ENCODE measurements at places on chromosomes 1 and 21. TPM values are rescaled to one million over a fixed set of nuclear protein-coding genes. Genes with fewer than 3 reads are reported as not detected.
A peak's percentile ranks its signal among the peaks of the same experiment; 100 is the strongest.

Gene SLC30A1
- total RNA-seq = 8.4 TPM

Gene SAMD13
- 0.56 TPM for total RNA-seq

Gene MSH4
- under 0.01 TPM for total RNA-seq

Gene A3GALT2
- not detected for total RNA-seq

GRCh38 chr1:229666585-229666984 is 40.5 kb downstream of the URB2 start:
- no peak overlapping the region for H3K27ac ChIP-seq
- H3K4me1 ChIP-seq = peaks cover 6% of the 10 kb centered on the region
- no peaks in the 10 kb centered on the region for H3K36me3 ChIP-seq
- no peak for DNase-seq
- H3K4me3 ChIP-seq = no peak overlapping the region

- no peaks in the 10 kb centered on the region for H3K4me1 ChIP-seq
- no peak overlapping the region for H3K27ac ChIP-seq
Observed at GRCh38 chr1:29344336-29344735, 108.0 kb downstream of the PTPRU start.

DNA sequence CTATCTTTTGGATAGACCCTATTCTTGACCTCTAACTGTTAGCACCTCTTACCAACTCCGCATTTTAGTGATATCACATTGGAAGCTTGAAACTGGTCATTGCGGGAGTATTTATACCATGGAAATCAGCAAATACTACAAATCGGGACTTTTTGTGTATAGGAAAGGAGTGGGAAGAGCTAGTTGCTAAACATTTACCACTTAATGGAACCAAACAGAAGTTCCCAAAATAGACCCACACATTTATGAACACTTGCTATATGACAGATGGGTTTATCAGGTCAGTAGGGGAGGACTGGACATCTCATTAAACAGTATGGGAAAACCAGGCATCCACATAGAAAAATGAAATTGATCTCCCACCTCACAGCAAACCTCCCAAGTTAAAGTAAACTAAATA is 29.4 kb downstream of the PHC2 start:
- H3K27me3 ChIP-seq = no peaks in the 10 kb centered on the region
- H3K27ac ChIP-seq = no peak overlapping the region

DNA sequence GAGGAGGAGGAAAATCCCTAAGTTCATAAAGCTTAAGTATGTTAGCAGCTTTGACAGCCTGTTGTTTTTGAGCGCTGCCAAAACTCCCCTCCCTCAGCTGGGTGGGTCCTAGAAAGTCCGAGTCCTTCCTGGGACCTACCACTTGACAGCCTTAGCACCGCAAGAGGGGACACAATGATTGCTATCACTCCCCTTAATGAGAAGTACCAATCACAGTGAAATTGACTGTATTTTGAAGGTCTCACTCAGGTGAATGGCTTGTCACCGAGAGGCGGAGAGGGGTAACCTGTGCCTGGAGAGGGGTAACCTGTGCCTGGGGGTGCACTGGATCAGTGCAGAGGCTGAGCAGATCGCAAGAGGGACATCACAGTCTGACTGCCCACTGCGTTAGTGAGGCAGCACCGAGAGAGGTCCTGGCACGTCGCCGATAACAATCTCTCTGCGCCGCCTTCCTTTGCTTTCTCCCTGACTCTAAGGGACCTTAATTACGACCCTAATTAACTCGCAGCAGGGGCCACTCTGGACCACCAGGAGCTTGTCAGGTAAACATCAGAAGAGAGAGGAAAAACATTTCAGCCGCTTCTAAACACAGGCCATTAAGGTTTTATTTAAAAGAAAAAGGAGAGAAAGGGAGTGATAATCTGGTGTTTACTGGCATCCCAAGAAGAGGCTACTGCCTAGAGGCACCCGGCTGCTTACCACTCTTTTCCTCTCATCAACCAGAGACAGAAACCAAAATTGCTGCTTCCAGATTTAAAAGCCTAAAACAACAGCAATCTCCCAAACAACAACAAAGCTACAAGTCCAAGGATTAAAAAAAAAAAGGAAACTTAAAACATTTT is 25.7 kb upstream of the KCNK1 start:
- no peak overlapping the region for H3K27ac ChIP-seq
- H3K4me3 ChIP-seq = no peak overlapping the region
- no peaks in the 10 kb centered on the region for H3K36me3 ChIP-seq
- no peaks in the 10 kb centered on the region for H3K4me1 ChIP-seq
- no peaks in the 10 kb centered on the region for H3K27me3 ChIP-seq

DNA sequence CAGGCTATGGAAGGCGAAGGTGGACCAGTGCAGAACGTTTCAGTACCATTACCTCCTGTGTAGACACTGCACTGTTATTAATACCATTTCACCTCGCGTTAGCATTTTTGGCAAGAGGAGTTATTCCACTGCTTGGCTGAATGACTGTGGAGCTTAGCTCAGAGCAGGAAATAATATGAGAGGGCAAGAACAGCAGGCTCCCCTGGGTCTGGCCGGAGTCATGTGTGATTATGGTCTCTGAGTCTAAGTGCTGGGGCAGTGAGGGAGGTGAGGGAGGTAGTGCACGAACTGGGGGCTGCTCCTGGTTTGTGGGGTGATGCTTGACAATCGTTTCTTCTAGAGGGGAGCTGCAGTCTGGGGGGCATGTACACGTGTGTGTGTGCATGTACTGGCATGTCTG is 82.9 kb downstream of the MDM4 start:
- no peak for DNase-seq
- no peaks in the 10 kb centered on the region for H3K4me1 ChIP-seq
- H3K27ac ChIP-seq = no peak overlapping the region
- H3K4me3 ChIP-seq = no peak overlapping the region

DNA sequence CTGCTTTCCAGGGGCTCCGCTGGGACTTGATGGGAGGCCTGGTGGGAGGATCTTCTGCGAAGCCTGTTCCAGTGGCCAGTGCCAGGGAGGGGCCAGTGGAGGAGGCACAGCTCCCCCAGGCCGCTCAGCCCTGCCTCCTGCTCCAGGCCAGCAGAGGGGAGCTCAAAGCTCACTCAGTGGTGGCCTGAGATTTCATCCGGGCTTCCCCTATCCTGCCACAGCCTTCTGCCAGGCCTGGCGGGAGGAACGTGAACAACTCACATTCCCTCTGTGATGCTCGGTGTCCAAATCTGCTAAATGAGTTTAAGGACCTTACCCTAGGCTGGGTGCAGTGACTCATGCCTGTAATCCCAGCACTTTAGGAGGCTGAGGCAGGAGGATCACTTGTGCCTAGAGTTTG is 3.3 kb downstream of the CLCNKB start:
- H3K36me3 ChIP-seq = no peaks in the 10 kb centered on the region
- peaks cover 31% of the 10 kb centered on the region for H3K27me3 ChIP-seq
- H3K27ac ChIP-seq = no peak overlapping the region
- DNase-seq = no peak
- H3K4me3 ChIP-seq = no peak overlapping the region

GRCh38 chr1:112673592-112674439 is 643 bp upstream of the MOV10 start:
- peaks cover 3% of the 10 kb centered on the region for H3K36me3 ChIP-seq
- H3K27ac ChIP-seq = peak overlapping the region; percentile 97
- peaks cover 2% of the 10 kb centered on the region for H3K4me1 ChIP-seq
- H3K4me3 ChIP-seq = peak overlapping the region; percentile 71

DNA sequence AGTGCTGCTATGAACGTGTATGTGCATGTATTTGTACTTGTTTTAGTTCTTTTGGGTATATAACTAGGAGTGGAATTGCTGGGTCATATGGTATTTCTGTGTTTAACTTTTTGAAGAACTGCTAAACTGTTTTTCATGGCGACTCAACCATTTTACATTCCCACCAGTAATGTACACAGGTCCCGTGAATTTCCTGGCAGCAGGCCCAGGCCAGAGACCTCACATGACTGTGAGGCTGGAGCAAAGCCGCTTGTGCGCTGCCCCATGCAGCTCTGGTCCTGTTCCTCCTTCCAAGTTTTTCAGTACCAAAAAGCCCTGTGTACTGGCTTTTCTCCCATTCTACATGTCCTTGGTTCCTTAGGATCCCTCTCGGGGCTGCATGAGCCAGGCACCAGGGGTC is 29.6 kb downstream of the ACOT11 start:
- H3K4me3 ChIP-seq = no peak overlapping the region
- no peak overlapping the region for H3K27ac ChIP-seq
- H3K4me1 ChIP-seq = peaks cover 3% of the 10 kb centered on the region
- H3K36me3 ChIP-seq = no peaks in the 10 kb centered on the region
- peak; percentile 68 for DNase-seq

DNA sequence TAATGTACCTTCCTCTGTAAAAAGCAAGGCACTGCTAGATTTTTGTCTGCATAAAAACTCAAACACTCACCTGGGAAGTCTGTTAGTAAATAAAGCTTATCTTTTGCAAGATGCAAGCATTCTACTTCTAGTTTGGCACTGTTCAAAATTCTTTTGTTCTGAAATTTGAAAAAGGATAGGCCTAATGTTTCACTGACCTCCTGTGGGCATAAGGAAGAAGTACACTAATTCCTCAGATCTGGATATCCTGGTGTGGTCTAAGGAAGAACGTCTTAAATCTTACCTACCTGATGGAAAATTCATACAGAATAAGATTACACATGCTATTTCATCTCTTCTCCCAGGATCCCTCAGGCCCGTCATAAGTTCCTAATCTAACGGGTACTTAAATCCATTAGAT is 93.5 kb upstream of the CAMK1G start:
- H3K27ac ChIP-seq = no peak overlapping the region
- peaks cover 2% of the 10 kb centered on the region for H3K27me3 ChIP-seq
- H3K4me1 ChIP-seq = no peaks in the 10 kb centered on the region
- no peak overlapping the region for H3K4me3 ChIP-seq
- peak; percentile 25 for DNase-seq
- H3K36me3 ChIP-seq = no peaks in the 10 kb centered on the region

- H3K4me3 ChIP-seq = no peak overlapping the region
- H3K27ac ChIP-seq = no peak overlapping the region
- 0 out of 2 replicates have a peak, but pooled peaks cover 4% of the 10 kb centered on the region for H3K4me1 ChIP-seq
- H3K36me3 ChIP-seq = peaks cover 7% of the 10 kb centered on the region
Observed at GRCh38 chr1:197180252-197180878, 33.9 kb upstream of the ASPM start.

GRCh38 chr1:108000620-108001111 is 35.7 kb upstream of the VAV3 start:
- no peaks in the 10 kb centered on the region for H3K4me1 ChIP-seq
- no peak overlapping the region for H3K4me3 ChIP-seq

- no peak overlapping the region for H3K4me3 ChIP-seq
- DNase-seq = no peak
- peaks cover 77% of the 10 kb centered on the region for H3K27me3 ChIP-seq
- no peaks in the 10 kb centered on the region for H3K4me1 ChIP-seq
Observed at GRCh38 chr1:156414461-156415064, 45.6 kb downstream of the RHBG start.

- no peaks in the 10 kb centered on the region for H3K36me3 ChIP-seq
- no peak overlapping the region for H3K27ac ChIP-seq
- no peak for DNase-seq
- no peaks in the 10 kb centered on the region for H3K4me1 ChIP-seq
- H3K4me3 ChIP-seq = no peak overlapping the region
Observed at GRCh38 chr1:173917635-173918493, 737 bp upstream of the SERPINC1 start.

GRCh38 chr1:25017436-25018109 is 87.5 kb upstream of the RUNX3 start:
- no peak overlapping the region for H3K4me3 ChIP-seq
- peak overlapping the region; percentile 6 for H3K27ac ChIP-seq
- H3K27me3 ChIP-seq = no peaks in the 10 kb centered on the region

- peaks cover 1% of the 10 kb centered on the region for H3K36me3 ChIP-seq
- DNase-seq = peak; percentile 68
- H3K4me1 ChIP-seq = peaks cover 2% of the 10 kb centered on the region
- peak overlapping the region; percentile 32 for H3K4me3 ChIP-seq
Observed at GRCh38 chr1:232574889-232575762, 54.8 kb downstream of the SIPA1L2 start.

GRCh38 chr1:246765521-246765920 is 41.3 kb downstream of the SCCPDH start:
- no peak overlapping the region for H3K4me3 ChIP-seq
- H3K4me1 ChIP-seq = peaks cover 4% of the 10 kb centered on the region
- H3K36me3 ChIP-seq = peaks cover 25% of the 10 kb centered on the region
- H3K27me3 ChIP-seq = no peaks in the 10 kb centered on the region
- no peak overlapping the region for H3K27ac ChIP-seq
- no peak for DNase-seq

GRCh38 chr1:78549891-78550290 is 59.1 kb downstream of the PTGFR start:
- H3K4me3 ChIP-seq = no peak overlapping the region
- H3K27me3 ChIP-seq = no peaks in the 10 kb centered on the region
- H3K27ac ChIP-seq = no peak overlapping the region
- no peak for DNase-seq
- no peaks in the 10 kb centered on the region for H3K4me1 ChIP-seq
- H3K36me3 ChIP-seq = no peaks in the 10 kb centered on the region

DNA sequence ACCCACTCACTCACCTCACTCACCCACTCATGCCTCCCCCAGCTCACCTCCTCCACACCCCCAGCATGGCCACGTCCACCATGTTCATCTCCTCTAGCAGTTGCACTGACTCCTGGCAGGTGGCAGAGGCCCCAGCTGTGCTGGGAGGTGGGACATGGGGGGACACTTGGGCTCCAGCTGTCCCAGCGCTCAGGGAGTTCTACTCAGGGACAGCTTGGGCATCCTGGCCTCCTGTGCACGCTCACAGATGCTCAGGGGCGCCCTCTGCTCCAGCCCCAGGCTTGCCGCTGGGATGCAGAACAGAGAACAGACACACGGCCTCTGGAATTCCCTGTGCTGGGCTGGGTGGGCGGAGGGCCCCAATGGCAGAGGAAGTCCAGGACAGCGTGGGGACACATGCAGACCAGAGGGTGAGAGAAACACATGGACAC is 5.2 kb downstream of the KRTAP10-8 start:
- H3K4me1 ChIP-seq = no peaks in the 10 kb centered on the region
- no peak for DNase-seq
- no peak overlapping the region for H3K27ac ChIP-seq
- no peak overlapping the region for H3K4me3 ChIP-seq
- peaks cover 3% of the 10 kb centered on the region for H3K27me3 ChIP-seq
- H3K36me3 ChIP-seq = no peaks in the 10 kb centered on the region

- DNase-seq = no peak
- H3K27ac ChIP-seq = no peak overlapping the region
- H3K4me1 ChIP-seq = no peaks in the 10 kb centered on the region
- no peaks in the 10 kb centered on the region for H3K36me3 ChIP-seq
Observed at GRCh38 chr1:175314300-175314699, 121.7 kb upstream of the KIAA0040 start.

DNA sequence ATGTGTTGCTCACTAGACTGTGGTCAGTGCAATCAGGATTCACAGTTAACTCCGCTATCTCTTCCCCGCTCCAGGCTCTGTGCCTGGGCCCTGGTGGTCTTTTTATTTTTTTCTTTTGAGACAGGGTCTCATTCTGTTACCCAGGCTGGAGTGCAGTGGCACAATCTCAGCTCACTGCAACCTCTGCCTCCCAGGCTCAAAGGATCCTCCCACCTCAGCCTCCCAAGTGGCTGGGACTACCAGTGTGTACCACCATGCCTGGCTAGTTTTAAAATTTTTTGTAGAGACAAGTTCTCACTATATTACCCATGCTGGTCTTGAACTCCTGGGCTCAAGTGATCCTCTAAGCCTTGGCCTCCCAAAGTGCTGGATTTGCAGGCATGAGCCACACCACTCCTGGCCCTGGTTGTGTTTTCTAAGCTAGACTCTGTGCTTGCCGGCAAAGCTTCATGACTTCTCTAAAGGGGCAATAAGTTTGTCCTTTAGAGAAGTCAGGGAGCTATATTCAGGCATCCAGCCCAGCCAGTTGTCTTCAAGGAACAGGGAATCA is 1.4 kb downstream of the RCSD1 start:
- no peak overlapping the region for H3K4me3 ChIP-seq
- DNase-seq = no peak
- H3K27ac ChIP-seq = no peak overlapping the region
- H3K36me3 ChIP-seq = no peaks in the 10 kb centered on the region
- peaks cover 60% of the 10 kb centered on the region for H3K27me3 ChIP-seq

GRCh38 chr1:96059736-96060135 is 661.8 kb upstream of the PTBP2 start:
- H3K4me3 ChIP-seq = no peak overlapping the region
- no peaks in the 10 kb centered on the region for H3K27me3 ChIP-seq
- H3K27ac ChIP-seq = no peak overlapping the region

All from IMR-90 (cell line).